ENCODE measurements at places on chromosomes 6 and 20.
A peak's percentile ranks its signal among the peaks of the same experiment; 100 is the strongest.

- no peak for DNase-seq
Observed at GRCh38 chr6:336159-337114, 44.1 kb downstream of the DUSP22 start.

- DNase-seq: no peak
Observed at GRCh38 chr6:158631678-158632537, 12.6 kb downstream of the DYNLT1 start.

DNA sequence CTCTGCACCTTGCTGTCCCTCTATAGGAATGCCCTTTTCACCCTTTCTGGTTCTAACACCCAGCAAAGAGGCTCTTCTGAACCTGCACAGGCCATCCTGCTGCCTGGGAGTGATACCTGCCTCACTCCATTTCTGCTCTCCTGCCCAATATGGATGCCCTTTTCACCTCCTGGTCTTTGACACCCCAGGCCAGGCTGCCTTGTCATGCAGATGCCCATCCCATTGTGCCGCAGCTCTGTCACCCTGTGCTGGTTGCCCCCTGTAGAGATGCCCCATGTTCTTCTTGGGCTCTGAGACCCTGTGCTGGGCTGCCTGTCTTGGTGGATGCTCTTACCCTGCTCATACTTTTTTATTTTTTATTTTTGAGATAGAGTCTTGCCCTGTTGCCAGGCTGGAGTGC, 95.3 kb downstream of the CDKAL1 start:
- DNase-seq: no peak

- no peak for DNase-seq
Observed at GRCh38 chr6:126909493-126909892, 209.0 kb upstream of the RSPO3 start.

GRCh38 chr6:13558718-13559117, 15.7 kb upstream of the SIRT5 start:
- no peak for DNase-seq

DNA sequence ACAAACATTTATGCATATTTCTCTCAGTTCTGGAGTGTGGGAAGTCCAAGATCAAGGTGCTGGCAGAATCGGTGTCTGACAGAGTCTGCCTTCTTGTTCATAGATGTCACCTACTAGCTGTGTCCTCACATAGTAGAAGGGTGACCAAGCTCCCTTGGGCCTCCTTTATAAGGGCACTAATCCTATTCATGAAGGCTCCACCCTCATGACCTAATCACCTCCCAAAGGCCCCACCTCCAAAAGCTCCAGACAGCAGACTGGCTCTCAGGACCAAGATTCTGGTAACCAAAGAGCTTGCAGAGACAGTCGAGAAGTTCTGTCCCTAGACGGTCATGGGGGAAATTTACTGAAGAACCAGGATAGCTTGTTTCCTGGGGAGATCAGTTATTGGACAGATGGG, 139.1 kb downstream of the COL9A1 start:
- DNase-seq: no peak

GRCh38 chr6:43917878-43918382, 147.9 kb downstream of the VEGFA start:
- no peak for DNase-seq

GRCh38 chr6:151096691-151097606, 142.8 kb upstream of the AKAP12 start:
- DNase-seq: no peak

GRCh38 chr6:137692806-137693205, 174.3 kb upstream of the TNFAIP3 start:
- no peak for DNase-seq

DNA sequence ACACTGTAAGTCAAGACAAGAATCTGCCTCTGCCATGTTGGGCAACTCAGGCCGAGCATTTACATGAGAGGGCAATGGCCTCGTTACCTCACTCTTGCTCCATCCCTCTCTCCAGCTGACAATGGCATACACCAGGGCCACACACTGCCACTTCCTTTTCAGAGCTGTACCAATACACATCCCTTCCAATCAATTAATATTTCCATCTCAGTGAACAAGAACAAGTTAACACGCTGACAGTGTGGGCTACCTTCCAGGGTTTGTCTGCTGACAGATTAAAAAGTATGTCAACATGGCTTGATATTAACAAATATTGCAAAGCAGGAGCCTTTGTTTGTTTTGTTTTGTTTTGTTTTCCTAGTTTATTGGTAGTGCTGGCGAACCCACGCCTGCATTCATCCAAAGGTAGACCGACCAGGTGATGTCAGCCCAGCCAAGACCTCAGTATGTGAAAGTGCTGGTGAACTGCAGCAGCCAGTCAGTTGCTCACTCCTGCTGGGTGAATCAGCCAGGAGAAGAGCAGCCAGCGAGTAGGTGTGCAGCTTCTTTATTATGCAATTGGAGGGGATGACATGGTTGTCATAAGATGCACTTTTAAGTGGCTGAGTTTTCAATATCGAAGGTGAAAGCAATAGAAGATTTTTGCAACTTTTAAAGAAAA, 487.3 kb upstream of the JARID2 start:
- DNase-seq: no peak

DNA sequence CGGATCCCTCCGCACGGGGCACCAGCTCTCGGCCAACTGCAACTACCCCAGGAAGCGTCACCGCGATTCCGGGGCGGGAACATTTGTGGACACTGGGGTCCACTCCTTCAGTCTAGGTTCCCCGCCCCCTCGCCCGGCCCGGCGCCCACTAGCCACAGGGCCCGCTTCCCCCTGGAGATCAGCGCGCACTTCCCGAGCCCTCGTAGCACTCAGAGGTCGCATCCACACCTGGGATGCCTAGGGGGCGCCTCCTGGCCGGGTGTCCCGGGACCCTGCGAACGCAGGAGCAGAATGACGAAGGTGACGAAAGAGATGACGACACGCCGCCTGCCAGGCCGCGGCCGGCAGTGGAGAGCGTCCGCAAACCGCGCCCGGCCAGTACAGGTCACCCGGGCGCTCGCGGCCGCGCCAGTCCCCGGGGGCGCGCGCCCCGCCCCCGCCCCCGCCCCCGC, 309 bp upstream of the AIG1 start:
- DNase-seq: peak; percentile 48

- no peak for DNase-seq
Observed at GRCh38 chr6:121670511-121670910, 235.1 kb downstream of the GJA1 start.

GRCh38 chr20:48583171-48583570, 244.6 kb downstream of the PREX1 start:
- DNase-seq: no peak

DNA sequence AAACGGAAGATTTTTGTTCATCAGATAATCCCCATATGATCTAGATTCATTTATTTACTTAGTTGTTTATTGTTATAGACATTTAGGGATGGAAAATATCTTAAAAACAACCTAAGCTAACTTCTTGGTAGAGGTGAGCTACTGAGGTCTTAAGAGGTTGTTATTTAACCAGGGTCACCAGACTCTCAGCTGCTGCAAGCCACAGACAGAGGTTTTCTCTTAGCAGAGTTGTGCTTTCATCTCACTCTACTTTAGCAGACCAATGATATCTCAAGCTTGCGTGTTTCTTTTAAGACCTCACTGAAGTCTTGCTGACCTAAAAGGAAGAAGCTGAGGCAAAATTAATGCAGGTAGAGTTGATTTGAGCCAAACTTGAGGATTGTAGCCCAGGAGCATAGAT, 43.6 kb downstream of the NCOA7 start:
- DNase-seq: no peak

DNA sequence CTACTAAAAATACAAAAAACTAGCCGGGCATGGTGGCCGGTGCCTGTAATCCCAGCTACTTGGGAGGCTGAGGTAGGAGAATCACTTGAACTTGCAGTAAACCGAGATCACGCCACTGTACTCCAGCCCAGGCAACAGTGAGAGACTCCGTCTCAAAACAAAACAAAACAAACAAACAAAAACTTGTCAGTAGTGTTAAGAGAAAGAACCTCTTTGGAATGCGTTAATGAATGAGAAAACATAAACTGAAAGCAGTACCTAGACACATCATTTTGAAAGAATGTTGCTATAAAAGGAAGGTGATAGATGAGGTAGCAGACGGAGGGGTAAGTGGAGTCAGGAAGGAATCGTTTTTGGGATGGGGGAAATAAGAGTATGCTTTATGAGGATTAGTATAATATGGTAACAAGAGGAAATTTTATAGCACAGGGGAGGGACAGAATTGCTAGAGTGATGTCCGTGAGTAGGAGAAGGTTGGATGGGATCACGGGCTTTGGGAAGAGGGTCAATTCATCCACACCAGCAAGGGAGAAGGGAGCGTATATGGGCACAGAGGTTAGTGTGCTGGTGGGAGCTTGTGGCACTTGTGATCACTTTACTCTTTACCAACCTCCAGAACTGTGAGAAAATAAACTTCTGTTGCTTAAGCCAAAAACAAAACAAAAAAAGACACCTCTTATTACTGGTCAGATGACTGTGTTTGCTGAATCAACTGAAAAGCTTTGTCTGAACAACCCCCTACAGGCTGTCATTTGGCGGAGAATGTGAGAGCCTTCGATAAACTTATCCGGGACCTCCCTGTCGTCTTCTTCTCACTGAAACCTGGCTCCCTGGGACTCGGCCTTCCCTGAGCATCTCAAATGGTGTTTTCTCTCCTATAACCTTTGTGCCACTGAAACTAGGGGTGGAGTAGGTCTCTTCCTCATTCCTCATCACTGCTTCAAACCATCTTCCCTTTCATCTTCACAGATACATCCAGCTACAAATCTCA, 48.9 kb upstream of the TFAP2A start:
- no peak for DNase-seq

GRCh38 chr6:12189661-12190060, 100.5 kb upstream of the EDN1 start:
- no peak for DNase-seq

DNA sequence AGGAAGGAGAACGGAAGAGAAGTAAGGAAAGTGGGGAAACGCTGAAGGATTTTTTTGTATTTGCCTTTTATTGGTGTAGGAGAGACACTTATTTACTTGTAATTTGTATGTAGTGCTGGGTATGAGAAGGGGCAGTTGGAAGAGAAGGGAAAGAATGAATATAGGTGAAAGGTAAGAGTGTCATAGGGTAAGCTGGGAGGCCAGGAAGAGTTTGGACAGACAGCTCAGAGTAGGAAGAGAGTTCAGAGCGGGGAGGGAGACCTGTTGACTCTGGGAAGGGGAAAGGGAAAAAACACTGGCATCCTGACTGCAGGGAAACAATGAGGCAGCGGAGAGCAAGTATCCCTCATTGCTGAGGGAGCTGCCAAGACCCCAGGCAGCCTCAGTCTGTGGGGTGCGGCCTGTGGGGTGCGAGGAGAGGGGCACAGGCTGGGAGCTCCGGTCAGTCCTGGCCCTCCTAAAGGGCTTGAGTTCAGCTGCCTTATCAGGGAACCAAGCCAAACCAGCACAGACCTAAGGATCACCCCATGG, 3.1 kb downstream of the TRAF3IP2 start:
- no peak for DNase-seq

GRCh38 chr6:93293460-93293859, 125.9 kb downstream of the EPHA7 start:
- DNase-seq: no peak

GRCh38 chr6:37059344-37060194, 54.1 kb downstream of the FGD2 start:
- no peak for DNase-seq

DNA sequence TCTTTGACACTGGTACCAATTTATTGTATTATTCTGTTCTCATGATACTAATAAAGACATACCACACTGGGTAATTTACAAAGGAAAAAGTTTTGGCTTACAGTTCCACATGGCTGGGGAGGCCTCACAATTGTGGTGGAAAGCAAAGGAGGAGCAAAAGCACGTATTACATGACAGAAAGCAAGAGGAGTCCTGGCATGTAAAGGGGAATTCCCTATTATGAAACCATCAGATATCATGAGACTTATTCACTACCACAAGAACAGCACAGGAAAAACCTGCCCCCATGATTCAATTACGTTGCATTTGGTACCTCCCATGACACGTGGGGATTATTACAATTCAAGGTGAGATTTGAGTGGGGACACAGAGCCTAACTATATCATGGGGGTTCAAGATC, 43.4 kb downstream of the SLC22A2 start:
- DNase-seq: no peak

GRCh38 chr6:52423448-52423847, 3.3 kb downstream of the EFHC1 start:
- no peak for DNase-seq

GRCh38 chr20:35702824-35703695, 3.9 kb downstream of the ROMO1 start:
- no peak for DNase-seq

- DNase-seq: no peak
Observed at GRCh38 chr6:13181393-13181792, 146.9 kb downstream of the TBC1D7 start.

DNA sequence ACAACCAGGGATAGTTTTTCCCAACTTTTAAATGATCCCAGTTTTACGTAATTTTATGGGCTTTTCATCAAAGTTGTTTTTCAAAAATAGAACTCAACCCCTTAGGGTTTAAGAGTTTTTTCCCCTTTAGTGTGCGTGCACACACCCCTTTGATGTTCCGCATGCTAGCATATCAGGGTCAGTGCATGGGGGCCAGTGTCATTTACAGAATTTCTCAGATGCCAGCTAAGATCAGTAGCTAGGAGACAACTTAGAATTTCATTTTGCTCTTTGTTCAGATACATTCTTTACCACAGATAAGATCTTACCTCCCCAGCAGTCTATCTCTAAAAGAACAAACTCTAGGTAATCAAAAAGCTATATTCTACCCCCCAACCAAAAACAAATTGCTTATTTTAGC, 238.5 kb upstream of the SASH1 start:
- DNase-seq: no peak

GRCh38 chr20:58519940-58520712, 4.9 kb upstream of the APCDD1L start:
- DNase-seq: no peak

- DNase-seq: no peak
Observed at GRCh38 chr6:153976921-153977693, 61.9 kb upstream of the OPRM1 start.

- no peak for DNase-seq
Observed at GRCh38 chr6:167020206-167020605, 21.0 kb downstream of the CEP43 start.

GRCh38 chr20:35892871-35893270, 61.4 kb downstream of the SCAND1 start:
- DNase-seq: no peak

- DNase-seq: no peak
Observed at GRCh38 chr6:51289041-51289440, 470.4 kb downstream of the TFAP2B start.

DNA sequence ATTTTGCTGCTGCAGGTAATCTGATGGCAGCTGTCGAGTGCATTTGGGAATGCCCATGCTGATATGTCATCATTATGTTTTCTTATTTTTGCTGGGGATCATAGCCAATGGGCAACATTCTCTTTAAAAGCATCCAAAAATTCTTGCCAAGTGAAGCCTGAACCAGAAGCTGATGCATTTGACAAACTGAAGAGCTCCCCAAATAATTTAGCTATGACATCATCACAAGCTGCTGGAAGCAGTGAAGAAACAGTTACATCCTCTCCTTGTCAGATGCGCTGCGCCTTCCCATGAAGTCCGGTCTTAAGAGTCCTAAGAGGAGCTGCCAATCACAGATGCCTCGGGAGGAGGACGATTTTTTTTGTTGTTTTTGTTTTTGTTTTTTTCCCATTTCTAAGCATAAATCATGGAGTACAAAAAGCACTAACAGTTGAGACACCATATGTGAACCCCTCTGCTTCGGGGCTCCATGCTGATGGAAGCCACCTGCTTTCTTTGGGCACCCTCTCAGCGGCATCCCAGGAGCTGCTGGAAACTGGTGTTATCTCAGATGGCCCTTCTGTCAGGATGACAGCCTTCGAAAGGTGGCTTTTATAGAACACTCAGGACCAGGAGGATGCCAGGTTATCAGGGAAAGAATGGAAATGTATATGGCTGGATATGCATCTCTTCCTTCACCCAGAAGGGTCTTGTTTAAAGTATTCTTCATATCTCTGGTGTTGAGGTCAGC, 56.1 kb upstream of the FOXQ1 start:
- no peak for DNase-seq

GRCh38 chr6:10403385-10404106, 11.3 kb downstream of the TFAP2A start:
- DNase-seq: no peak

Data from stimulated activated CD4-positive, alpha-beta T cell treated with anti-CD3 and anti-CD28 coated beads, Interleukin-15, amount 100 ng/mL, for 1 hour (primary cell).